ENCODE measurements at places on chromosomes 1 and 21.
A peak's percentile ranks its signal among the peaks of the same experiment; 100 is the strongest.

DNA sequence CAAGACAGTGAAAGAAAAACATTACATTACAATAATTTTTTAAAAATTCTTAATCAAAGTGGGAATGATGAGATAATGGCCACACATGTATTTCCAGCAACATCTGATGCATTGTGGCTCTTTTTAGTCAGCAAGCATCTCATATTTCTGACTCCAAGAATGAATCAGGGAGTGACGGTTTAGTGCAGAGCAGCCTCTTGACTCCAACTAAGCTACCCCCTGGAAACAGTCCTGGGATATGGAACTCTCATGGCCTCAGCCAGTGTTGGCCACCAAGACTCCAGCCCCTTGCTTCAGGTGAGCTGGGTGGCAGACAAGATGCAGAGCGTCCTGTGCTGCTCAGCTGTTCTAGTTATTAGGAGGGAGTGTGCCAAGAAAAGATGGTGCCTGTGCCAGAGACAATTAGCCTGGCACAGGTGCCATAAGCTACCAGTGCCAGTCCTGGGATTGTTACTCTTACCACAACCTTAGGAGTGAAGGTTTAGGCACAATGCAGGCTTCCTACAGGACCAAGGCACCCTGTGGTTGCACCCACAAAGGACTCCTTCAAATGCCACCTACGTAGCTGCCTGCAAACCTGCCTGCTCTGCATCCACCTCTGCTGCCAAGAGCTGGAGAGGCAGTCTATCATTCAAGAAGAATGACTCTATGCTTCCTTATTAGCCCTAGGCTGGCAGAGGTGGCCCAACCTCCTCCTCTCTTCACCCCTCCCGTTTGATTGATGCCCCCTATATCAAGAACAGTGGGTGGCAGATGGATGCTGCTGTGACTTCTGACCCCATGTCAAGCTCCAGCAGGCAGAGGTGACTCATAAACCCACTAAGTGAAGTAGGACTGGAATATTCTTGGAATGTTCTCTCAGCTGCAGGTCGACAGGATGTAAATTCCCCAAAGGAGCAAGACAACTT is 6.0 kb upstream of the SEC16B start:
- no peak for DNase-seq

DNA sequence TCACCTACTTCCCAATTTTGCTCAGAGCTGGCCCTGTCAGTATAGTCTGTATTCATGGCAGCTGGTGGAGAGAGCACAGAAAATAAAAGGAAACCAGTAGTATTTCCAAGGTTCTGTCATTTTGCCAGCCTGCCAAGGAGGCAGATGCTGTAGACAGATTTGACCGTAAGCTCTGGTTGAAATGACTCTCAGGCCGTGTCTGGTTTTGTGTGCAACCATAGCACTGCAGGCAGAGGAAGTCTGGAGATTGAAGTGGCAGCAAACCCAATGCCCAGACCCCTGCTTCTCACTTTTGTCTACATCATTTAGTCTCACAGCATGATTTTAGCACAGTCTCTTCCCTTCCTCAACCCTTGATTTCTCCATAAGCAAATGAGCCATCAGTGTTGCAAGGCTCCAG is 291.7 kb downstream of the PAPPA2 start:
- DNase-seq: no peak

DNA sequence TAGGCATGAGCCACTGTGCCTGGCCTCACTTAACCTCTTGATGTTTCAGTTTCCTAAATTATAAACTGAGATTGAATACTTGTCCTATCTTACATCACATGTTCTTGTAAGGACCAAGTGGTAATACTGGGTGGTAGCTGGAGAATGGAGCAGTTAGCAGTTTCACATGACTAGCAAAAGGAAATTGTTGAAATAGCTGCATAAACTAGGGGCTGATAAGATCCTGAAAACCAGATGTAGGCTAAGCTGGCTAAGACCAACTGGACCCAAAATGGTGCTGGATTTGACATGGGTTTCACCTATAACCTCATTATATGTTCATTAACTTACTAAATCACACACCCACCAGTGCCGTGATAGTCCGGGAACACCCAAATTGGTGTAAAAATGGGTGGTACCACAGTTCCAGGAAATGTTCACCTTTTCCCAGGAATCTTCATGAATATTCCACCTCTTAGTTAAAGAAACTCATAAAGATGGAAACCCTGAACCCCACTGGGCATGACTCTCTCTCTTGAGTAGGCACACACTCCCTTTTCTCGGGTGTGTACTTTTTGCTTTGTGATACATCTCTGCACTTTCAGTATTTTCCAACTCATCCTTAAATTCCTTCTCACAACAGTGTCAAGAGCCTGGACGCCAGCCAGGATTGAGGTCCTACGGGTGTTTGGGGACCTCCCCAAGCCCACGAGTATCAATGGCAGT is at the start of gene PAPPA2:
Gene PAPPA2, plus strand, starts transcription at position 502 of the 705 bp plus-strand sequence. CDS start 93,148 bp downstream, outside the sequence.
- no peak for DNase-seq

DNA sequence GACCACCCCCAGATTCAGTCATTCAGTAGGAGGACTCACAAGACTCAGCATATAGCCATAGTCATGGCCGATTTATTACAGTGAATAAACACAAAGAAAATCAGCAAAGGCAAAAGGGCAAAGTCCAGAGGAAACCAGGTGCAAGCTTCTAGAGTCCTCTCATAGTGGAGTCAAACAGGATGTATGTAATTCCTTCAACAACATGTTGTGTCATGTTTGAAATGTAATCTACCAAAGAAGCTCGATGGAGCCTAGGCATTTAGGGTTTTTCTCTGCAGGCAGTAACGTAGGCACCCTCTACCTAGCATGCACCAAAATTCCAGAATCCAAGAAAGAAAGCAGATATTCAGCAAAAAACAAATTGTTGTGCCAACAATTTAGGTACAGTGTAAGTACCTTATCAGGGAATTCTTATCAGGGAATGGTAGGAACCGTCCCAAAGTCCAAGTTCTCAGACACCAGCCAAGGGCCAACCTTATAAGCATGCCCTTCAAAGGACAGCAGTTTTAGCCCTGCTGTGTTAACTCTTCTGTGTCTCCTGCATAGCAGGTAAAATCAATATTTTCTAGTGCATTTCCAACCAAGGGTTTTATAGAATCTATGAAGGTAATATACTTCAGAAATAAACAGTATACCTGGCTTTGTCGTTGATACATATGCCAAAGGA is 16.1 kb upstream of the SLAMF6 start:
- DNase-seq: peak; percentile 39

GRCh38 chr1:108560874-108561459 is 1.1 kb downstream of the EEIG2 start:
- DNase-seq: peak; percentile 83

GRCh38 chr1:210070531-210070930 is 132.5 kb downstream of the SYT14 start:
- no peak for DNase-seq

GRCh38 chr1:208009706-208010444 is 99.0 kb upstream of the CD34 start:
- no peak for DNase-seq
